CD4-positive, alpha-beta T cell treated with Interleukin-12 subunit alpha and Interleukin-12 subunit beta, for 1 hour (primary cell): ENCODE measurements at places on chromosomes 2 and 18.

DNA sequence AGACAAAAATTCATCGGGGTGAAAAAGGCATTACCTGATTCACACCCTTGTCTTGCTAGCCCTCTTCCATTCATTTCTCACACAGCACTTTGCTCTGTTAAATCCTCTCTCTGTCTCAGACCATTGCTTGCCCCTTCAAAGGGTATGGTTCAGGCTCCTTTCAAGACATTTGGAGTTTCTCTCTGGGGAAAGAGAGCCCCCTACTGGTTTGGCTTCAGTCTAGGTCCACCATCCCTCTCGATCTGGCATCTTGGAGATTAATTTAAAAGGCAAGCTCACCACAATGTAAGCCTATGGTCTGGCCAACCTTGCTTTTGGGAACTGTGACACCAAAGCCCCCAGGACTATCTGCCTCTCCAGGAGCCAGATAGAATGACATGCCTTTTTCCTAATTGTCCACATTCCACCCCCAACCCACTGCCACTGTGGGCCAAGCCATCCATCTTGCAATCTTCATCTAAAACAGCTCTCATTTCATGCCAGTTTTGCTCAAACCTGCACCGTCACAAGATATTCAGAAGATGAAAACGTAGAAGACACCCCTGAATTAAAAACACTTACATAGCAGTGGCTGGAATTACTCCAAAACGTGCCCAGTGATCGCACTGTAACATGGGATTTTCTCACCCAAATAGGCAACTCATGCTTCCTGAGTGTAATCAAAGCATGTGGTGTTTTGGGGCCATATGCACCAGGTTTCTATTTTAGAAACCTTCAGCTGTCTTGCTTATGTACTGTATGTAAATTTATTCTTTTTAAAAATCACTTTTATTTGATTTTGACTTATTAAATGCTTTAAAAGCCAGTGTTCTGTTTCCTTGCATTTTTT, 93.9 kb downstream of the FARSB start:
- peak; percentile 52 for DNase-seq

DNA sequence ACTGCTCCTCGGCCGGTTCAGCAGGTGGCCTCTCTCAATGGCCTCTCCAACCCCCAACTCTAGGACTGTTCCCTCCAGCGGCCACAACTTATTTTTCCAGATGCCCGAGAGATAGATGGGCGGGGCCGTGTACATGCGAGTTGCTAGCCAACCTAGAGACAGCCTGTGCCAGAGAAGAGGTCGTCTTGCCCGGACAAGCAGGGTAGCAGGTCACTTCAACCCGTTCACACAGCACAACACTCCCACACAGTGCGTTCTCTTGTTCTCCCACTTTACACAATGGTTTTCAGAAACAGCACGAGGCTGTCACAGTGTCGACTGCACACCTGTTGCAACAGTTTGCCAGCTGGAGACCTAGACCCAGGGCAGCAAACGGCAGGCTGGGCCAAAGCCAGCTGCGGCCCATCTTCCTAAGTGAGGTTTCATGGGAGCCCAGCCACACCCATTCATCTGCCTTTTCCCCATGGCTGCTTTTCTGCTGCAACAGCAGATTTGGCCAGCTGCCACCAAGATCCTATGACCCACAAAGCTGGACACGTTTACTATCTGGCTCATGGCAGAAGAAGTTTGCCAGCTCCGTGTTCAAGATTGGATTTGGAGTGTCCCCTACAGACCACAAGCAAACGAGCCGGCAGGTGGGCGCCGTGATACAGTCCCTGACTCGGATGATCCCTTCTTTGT, 7.3 kb upstream of the PRLH start:
- DNase-seq: no peak

DNA sequence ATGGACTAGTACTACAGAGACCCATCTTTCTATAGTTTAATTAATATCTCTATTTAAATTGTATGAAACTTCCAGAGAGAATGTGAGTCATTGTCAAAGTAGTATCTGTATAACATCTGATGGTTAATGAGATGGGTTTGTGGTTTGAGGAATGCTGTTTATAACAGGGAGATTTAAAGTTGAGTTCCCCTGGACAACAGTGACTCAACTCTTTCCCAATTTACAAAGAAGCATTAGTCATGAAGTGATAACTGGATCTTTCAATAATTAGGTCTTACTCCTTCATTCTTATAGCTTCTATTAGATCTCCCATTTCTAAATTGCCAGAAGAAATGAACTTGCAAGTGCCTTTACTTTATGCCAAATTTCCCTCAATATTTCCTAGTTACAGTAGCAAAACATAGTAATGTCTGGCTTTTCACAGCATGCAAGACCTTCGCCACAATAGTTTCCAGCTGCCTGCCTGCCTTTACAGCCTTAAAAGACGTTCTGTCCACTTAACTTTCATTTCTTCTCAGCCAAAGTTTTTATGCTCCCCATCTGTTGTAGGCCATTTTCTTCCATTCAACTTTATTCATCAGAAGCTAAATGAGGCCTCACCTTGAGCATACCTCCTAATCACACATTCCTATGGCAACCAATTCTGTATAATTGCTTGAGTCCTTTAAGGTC, 47.7 kb upstream of the WDR75 start:
- no peak for DNase-seq

- DNase-seq: peak; percentile 30
Measured at GRCh38 chr2:112836695-112837117, at the start of gene IL1B. IL1B (minus strand) TSS chr2:112836779; CDS start chr2:112836229, 550 bp downstream.

GRCh38 chr2:63700271-63700670, 111.5 kb downstream of the MDH1 start:
- no peak for DNase-seq

DNA sequence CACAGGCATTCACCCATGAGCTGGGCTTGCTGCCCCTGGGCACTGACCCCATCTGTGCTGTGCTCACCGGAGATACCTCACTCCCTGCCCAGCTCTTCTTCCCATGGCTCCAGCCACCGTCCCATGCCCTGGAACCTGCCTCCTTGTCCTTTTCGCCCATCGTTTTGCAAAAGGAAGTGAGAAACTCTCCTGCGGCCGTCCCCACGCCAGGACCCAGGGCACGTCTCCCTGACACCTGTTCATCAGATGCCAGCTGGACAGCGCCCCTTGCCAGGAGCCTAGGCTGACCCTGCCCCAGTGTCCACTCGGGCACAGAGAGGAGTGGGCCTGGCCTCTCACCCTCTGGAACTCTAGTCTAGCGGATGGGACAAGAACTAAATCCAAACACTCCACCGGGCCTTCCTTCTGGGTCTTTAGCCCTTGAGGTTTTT, 238.6 kb downstream of the SEPTIN10 start:
- no peak for DNase-seq

DNA sequence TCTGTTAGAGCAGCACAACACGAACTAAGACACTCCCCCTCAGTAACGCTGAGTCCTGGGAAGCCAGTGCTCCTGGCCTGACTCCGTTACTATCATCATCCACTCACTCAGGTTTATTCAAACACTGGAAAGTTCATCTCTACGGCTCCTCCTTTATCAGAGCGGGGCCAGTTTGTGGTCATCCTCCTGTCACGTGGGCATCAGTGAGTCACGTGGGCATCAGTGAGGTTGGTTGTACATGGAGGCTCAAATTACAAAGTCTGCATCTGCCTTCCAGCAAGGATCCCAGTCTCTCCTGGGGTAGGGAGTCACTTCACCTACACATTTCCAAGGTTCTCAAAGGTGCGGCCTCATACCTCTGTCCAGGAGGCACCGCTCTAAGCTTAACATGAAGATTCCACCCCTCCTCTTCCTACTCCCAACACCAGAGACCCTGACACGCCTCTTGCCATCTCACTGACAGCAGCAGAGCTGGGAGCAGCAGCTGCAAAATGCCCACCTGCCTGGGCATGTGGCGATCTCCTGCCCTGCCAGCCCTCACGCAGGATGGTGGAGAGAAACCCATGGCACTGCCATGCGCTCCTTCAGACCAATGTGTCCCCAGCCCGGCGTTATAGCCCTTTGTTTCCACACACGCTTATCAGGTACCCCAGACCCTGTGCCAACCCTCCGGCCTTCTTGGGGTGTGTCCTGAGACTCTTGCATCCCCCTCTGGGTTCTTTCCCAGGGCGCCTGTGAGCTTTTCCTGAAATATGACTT, 99.2 kb upstream of the PTPRM start:
- no peak for DNase-seq

- DNase-seq: no peak
Measured at GRCh38 chr2:15554525-15555218, 6.5 kb downstream of the NBAS start.

DNA sequence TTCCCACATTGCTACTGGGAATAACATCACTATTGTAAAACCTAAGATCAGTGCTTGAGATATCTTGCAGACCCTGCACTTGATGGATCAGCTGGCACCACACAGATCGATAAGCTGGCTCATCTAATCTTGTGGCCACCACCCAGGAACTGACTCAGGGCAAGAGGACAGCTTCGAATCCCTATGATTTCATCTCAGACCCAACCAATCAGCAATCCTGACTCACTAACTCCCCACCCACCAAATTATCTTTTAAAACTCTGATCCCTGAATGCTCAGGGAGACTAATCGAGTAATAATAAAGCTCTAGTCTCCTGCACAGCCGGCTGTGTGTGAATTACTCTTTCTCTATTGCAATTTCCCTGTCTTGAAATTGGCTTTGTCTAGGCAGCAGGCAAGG, 11.3 kb upstream of the TEX44 start:
- no peak for DNase-seq

DNA sequence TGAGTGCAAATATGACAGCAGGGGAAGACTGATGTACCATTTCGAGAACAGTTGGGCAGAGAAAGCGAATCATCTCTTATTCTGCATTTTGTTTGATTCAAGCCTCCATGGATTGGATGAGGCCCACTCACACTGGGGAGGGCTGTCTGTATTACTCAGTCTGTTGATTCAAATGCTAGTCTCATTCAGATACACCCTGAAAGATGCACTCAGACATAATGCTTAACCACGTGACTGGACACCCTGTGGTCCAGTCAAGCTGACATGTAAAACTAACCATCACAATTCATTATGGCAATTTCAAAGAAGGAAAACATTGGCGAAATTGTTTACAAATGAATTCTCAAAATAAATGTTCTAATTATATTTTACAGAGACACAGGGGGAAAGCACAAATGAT, 1210.2 kb downstream of the DPP10 start:
- DNase-seq: no peak

GRCh38 chr2:228927028-228928010, 343.8 kb downstream of the PID1 start:
- no peak for DNase-seq

GRCh38 chr2:75432761-75433361, 127.9 kb downstream of the EVA1A start:
- no peak for DNase-seq

DNA sequence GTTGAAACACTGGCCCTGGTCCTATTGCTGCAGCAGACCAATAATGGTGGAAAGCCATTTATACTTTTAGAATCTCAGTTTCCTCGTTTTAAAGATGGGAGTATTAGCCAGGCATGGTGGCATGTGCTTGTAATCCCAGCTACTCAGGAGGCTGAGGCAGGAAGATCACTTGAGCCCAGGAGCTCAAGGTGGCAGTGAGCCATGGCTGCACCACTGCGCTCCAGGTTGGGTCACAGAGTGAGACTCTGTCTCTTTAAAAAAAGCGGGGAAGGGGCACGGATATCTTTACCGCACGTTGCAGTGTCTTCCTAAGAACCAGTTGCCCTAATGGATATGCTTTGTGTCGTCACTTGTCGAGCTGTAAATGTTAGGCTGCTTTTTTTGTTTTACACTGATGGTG, 8.3 kb downstream of the MTCL1 start:
- DNase-seq: no peak

DNA sequence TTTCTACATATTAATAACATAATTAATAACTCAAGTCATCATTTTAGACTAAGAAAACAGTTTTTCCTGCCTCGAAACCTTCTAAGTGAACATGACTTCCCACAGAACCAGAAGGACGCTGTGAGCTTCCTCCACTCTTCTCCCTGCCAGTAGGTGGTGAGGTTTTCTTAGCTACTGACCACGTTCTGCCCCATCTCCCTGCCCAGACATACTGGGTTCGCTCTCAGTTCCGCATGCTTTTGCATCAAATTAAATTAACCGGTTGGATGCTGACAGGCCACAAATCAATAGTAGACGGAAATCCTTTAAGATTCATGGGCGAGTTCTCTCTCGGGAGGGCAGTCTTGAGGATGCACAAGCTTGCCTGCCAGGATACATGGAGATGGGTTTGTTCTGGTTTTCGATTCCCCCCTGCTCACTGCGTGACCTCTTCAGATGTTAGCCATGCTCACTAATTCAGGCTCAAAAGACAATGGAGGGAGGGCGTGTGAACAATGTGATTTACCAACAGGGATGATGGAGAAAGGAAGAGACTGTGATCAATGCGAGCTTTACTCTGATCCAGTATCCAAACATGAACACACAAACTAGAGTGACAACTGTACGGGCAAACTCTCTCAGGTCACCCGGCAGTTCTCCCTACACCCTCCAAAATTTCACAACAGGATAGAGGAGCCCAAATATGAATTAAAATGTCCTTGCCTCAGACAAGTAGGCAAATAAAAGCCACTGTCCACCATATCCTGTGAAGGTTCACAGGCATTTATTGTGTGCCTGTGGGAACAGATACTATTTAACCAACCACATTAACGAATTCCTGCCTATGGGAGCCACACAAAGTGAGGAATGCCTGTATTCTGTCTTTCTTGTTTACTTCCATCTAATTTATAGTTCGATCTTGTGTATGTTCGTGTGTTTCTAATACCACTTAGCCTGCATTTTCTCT, 375.7 kb downstream of the EIPR1 start:
- DNase-seq: no peak

DNA sequence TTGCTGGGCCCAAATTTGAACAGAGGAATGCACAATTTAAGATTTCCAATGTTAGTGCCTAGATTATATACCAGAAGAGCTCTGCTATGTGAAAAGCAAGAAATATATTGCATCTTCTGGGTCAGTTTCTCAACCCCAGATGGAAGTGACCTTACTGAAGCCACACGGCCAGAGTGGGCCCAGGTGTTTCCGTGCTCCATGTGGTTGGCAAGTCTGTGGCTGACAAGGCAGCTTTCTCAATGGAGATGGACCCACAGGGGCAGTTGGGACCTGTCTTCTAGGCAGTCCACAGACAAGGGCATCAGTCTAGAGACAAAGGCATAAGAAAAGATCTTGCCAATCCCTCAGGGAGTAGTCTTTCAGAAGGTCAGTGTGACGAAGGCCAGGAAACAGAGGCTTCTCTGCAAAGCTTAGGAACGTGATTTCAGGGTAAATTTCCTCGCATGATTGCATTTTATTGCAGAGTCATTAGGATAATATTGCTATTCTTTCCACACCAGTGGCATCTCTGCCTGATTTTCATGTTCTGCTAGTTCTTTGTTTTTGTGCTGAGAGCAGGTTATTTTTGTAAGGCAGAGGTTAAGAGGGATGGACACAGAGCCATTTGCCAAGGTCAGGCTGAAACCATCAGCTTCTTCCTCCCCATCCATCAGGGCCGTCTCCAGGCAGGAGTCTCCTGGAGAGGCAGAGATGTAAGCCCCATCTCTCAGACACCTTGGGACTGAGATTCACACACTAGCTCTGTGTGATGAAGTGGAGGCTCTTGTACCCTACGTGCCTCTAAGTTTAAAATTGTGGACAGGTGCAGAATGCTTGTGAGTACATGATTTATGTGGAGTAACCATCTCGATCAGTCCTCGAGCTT, 202.1 kb downstream of the ANKRD30B start:
- no peak for DNase-seq
